ENCODE measurements at places on chromosomes 11 and 22.

- DNase-seq: no peak
Measured at GRCh38 chr11:11909727-11910126, 68.0 kb downstream of the USP47 start.

- DNase-seq: no peak
Measured at GRCh38 chr22:38273135-38273826, 471 bp upstream of the TMEM184B start.

DNA sequence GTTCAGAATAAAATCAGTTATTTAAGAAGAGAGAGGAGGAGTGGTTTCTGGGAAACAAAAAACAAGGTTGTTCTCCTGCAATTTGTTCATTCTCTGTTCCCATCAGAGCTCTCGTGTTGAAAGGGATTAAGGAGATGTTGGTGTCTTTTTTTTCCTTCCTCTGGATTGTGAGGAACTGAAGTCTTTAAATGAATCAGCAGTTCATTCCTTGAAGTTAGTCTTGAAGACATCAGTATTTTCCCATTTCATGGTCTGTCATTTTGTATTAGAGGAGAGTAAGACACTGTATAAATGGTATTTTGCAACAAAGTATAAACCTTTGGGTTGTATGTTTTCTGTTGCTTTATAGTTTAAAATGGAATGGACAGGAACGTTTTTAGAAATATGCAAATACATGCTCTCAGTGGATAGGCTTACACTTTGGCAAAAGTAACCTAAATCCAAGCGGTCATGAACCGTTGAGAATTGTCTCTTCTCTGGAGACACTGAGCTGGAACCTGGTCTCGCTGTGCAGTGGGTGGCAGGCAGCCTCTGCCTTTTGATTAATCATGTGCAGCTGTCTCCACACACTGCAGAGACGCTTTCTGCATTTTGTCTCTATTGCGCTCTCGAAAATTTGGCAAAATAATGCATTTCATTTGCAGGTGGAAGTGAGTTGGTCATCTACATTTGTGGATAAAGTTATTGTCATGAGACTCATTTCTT, 33.0 kb downstream of the SAMM50 start:
- DNase-seq: no peak

DNA sequence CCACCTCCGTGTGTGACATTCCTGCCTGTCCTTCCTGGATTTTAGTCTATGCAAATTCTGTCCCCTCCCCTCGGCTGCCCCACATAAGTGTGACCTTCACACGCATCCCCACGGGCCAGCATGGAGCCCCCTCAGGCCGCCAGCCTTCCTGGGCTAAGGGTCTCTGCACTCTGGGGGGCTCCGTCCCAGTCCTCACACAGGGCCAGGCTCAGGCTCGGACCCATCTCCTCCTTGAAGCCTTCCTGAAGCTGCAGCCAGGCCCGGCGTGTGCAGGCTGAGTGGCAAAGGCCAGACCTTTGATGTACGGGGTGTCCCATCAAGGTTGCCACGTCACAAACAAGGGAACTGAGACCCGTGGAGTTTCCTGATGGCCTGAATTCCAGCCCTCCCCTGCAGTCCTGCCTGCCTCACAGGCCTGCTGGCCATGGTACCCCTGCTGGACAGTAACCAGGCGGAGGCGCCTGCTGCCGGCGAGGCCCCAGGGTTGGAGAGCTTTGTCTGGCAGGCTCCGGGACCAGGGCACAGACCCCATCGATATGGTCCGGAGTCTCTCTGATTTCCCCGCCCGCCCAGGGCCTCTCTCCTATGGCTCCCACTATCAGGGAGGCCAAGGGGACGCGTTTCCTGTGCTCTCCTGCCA, 791.7 kb downstream of the BRD1 start:
- DNase-seq: no peak

- DNase-seq: no peak
Measured at GRCh38 chr11:86673872-86674750, 1.7 kb upstream of the ME3 start.

DNA sequence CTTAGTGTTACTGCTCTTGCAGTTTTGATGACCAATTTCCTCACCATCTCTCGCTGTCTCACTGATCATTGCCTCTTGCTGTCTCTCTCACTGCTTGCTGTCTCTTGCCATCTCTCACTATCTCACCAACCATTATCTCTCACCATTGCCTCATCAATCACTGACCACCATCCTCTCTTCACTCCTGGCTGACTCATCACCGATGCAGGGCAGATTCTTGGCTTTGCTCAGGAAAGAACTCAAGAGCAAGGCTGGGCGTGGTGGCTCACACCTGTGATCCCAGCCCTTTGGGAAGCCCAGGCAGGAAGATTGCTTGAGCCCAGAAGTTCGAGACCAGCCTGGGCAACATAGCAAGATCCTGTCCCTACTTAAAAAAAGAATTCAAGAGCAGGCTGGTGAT, 66.3 kb upstream of the SYN3 start:
- DNase-seq: no peak

- DNase-seq: no peak
Measured at GRCh38 chr11:110090466-110091026, 2.6 kb upstream of the ZC3H12C start.
